ENCODE measurements at places on chromosomes 1 and 21. TPM values are rescaled to one million over a fixed set of nuclear protein-coding genes. Genes with fewer than 3 reads are reported as not detected.

RNU1-1 gene
- total RNA-seq: 3,041 TPM

SLC30A2 gene
- total RNA-seq: not detected

CHI3L1 gene
- total RNA-seq: not detected

- DNase-seq: no peak
- H3K27ac ChIP-seq: no peak overlapping the region
- H3K4me1 ChIP-seq: peaks cover 9% of the 10 kb centered on the region
- no peak overlapping the region for H3K4me3 ChIP-seq
- no peaks in the 10 kb centered on the region for H3K27me3 ChIP-seq
Observed at GRCh38 chr1:203046984-203047630, 20.8 kb downstream of the PPFIA4 start.

- H3K36me3 ChIP-seq: no peaks in the 10 kb centered on the region
- H3K4me1 ChIP-seq: peaks cover 8% of the 10 kb centered on the region
- no peak overlapping the region for H3K27ac ChIP-seq
Observed at GRCh38 chr1:109385417-109385816, 12.3 kb downstream of the SORT1 start.

All from activated T-helper 1 cell treated with anti-CD3 and anti-CD28 coated beads, Interleukin-12 subunit alpha, Interleukin-12 subunit beta, Interleukin-2, Interleukin-4 antibody, amounts not matched to agents 30 ng/mL and 10 ng/mL and 1 ng/mL, durations not matched to agents 14 hours and 24 hours and 36 hours (primary cell).